ENCODE measurements at places on chromosomes 7 and 10.

DNA sequence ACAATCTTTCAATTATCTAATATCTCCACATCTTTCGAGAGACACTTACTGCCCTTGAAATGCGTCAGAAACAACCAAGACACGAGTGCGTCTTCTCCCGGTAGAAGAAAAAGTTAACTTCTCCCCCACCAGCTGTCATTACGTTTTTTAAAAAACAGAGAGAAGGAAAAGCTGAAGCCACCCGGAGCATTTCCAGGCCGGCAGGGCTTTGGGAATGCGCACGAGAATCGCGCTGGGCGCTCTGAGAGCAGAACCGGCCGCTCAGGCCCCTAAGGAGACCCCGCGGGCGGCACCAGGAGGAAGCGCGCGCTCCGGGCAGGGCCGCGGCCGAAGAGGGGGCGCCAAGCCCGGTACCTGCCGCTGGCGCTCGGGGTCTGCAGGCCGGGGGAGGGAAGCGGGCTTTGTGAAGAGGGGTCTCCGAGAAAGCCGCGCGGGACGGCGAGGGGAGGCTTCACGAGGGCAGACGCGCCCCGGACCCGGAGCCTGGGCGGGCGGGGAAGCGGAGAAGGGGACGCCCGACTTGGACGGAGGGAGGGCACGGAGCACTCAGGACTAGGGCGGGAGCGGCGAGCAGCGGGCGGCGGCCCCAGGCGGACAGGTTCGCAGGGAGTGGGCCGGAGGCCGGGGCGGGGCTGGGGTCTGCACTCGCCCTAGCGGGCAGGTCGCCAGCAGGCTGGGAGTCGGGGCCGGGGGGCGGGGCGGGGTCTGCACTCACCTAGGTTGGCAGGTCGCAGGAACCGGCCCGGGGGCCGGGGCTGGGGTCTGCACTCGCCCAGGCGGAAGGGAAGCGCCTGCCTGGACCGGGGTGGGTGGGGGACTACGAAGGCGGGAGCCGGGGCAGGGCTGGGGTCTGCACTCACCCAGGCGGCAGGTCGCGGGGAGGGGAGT, 932 bp downstream of the ESYT2 start:
- DNase-seq, result no peak

- no peak for DNase-seq
Measured at GRCh38 chr10:60565492-60565891, 175.8 kb upstream of the ANK3 start.

- DNase-seq, result no peak
Measured at GRCh38 chr7:141074162-141074991, 513 bp downstream of the TMEM178B start.

GRCh38 chr10:75497997-75498883, 66.8 kb downstream of the LRMDA start:
- no peak for DNase-seq

DNA sequence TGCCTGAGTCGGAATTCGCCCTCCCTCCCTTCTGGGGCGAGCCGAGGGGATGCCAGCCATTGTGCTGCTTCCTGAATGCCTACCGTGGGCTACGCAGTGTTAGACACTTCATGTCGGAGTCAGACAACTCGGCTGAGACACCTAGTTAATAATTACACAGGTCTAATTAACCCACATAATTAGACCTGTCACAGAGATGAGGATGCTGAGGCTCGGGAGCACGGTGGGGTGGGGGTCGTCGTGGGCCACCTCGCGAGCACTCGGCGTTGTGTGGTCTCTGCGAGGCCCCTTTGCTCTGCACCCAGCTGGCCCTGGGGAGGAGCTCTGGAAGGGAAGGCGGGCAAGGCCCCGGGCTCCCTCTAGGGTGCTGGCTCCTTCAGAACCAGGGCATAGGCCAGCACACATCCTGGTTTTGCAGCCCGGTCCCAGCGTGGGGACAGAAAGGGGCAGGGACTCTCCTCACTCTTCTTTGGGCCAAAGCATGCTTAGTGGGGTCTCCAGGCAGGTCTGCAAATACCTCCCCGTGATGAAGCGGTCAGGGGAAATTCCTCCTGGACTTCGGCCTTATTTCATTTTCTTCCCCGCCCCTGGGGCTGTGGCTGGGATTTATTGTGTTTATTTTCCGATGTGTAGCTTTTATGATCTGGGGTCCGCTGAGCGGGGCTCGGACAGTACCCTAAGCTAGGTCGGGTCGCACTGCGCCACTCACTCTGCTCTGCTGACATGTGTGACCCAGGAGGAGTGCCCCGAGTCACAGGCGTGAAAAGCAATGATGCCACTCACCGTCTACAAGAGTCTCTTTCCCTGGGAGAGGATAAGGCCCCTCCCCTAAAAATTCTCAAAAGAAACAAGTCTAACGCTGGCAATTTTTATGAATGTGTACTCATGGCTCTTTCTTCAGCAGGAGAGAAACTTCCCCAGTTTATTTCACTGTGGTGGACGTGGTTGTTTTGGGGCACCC, 4.9 kb upstream of the FOXL3 start:
- DNase-seq, result no peak

- no peak for DNase-seq
Measured at GRCh38 chr10:117652228-117653169, 110.0 kb downstream of the EMX2 start.

- DNase-seq, result no peak
Measured at GRCh38 chr7:99272476-99273045, at the start of gene MYH16. TSS of gene MYH16 (plus strand) at chr7:99272839.

GRCh38 chr7:51366930-51367613, 50.5 kb upstream of the COBL start:
- no peak for DNase-seq

- DNase-seq, result no peak
Measured at GRCh38 chr10:28139138-28139537, 140.3 kb upstream of the ODAD2 start.

DNA sequence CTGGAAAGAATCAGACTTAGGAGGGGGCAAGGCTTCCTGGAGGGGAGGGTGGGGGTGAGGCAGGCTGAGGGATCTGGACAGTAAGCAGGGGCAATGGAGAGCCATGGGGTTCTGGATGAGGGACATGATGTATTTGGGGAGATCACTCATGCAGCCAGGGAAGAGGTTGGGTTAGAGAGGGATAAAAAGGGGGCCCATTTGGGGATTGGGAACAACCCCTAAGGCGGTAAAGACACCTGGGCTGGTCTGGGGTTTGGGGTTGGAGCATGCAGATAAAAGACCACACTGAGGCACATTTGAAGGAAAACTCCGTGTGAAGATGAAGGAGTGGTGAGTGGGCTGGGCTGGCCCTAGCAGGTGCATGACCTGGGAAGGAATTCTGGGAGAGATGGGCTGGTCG, 30.8 kb downstream of the HIF1AN start:
- no peak for DNase-seq

GRCh38 chr10:1294748-1295147, 238.6 kb downstream of the WDR37 start:
- no peak for DNase-seq

- DNase-seq, result no peak
Measured at GRCh38 chr10:5570007-5570655, 45.4 kb downstream of the CALML3 start.

DNA sequence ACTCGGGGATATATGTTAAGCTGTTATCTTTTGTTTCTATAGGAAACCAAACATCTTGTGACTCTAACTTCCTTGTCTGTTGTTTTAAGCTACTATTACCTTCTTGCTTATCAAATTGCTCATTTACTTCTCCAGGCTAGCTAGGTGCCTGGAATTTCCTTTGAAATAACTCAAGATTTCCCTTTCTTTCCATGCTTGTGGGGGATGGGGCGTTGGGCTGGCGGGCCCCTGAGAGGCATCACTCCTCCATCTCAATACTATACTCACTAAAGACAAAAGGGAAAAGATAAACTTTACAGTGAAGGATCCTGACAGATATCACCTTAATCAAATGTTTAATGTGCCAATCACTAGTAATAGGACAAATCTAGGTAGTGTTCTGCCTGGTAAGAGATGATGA, 34.7 kb upstream of the MYO3A start:
- no peak for DNase-seq

DNA sequence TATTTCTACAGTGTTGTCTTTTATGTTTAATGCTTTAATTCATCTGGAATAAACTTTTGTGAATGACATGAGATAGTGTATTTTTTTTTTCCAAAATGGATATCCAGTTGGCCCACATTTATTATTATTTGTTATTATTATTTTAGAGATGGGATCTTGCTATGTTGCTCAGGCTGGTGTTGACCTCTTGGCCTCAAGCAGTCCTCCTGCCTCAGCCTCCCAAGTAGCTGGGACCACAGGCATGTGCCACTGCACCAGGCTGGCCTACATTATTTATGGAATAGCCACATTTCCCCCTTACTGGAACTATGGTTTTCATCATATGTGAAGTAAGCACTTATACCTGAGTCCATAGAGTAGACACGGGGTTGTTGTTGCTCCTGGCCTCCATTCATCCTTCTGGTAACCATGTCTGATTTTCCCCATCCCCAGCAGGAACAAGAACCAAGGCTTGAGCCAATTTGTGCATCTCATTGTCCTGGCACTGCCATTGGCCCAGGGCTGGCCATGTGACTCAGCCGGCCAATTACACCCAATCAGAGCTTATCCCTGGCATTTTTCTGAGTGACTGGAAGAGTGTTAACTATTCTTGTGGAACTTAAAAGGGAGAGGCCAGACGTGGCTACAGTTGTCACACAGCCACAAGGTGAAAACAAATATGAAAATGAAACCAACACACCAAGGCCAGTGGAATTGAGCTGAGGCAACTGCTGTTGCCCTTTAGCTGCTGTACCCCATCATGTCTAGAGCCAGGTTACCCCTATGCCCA, 23.1 kb downstream of the PRF1 start:
- no peak for DNase-seq

All from AG04450 (cell line).